8988T (cell line): ENCODE measurements at places on chromosomes 4 and X.

GRCh38 chrX:103170216-103170615 is 44.7 kb upstream of the BEX4 start:
- no peak for DNase-seq

DNA sequence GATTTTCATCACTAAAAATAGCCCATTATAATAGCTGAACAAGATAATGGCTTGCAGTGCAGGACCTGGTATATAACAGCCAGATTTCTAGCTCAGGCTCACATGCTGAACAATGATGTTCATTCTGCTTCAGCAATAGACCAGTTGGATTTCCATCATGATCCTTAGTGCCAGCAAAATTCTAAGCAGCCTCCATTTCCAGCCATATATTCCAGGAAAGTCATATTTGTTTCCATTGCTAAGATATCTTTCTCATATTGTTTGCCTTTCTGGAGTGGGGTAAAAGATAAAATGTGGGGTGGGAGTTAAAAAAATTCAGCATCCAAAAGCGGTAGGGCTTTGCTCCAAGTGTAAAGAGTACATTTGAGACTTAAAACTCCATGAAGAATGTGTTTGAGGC is 2344.1 kb downstream of the PCDH7 start:
- DNase-seq = no peak

GRCh38 chr4:10664408-10664807 is 20.2 kb downstream of the CLNK start:
- DNase-seq = no peak

DNA sequence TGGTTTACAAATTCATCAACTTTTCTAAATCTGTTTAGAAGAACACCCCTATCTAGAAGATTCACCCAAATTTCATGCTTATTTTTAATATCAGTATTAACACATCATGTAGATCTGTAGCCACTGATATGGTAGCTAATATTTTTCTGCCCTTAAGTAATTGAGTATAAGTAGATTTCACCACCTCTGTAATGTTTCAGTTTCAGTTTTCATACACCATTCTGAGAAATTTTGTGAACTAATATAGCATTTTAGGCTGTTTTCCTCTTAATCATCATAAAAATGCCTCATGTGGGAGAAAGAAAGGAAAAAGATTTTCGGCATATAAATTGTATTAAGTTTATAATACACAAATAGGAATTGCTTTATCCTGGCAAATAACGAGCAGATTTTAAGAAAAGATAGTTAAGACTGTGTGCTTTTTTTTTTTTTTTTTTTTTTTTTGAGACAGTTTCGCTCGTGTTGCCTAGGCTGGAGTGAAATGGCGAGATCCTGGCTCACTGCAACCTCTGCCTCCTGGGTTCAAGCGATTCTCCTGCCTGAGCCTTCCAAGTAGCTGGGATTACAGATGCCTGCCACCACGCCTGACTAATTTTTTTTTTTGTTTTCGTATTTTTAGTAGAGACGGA is 21.4 kb upstream of the RBPJ start:
- DNase-seq = no peak

GRCh38 chr4:34466411-34466810 is 1777.9 kb downstream of the ARAP2 start:
- no peak for DNase-seq

- DNase-seq = no peak
Observed at GRCh38 chr4:184317234-184317918, 99.7 kb upstream of the ENPP6 start.
